ENCODE measurements at places on chromosomes 5 and 9.

- DNase-seq = no peak
These were observed 732.0 kb upstream of the CTNND2 start for GRCh38 chr5:12636209-12636608.

- DNase-seq = no peak
These were observed 116.6 kb downstream of the AOPEP start for GRCh38 chr9:94843134-94843533.

DNA sequence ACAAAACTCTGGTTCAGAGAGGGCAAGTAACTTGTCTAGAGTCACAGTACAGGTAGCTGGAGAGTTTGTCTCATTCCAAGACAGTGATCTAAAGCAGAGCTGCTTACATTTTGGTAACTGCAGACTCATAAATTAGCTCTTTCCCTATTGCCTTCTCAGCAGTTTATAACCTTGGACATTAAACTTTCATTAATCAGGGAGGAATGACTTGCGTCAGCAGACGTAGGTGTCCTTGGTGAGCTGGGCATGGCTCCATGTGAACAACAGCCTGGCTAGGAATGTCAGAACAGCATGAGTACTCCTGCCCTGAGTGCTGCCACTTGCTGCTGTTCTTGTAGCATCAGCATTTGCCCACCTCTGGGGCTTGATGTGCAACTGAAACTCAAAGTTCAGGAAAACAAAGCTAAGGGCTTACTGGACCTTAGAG is 2.2 kb upstream of the ALDOB start:
- no peak for DNase-seq

- DNase-seq = no peak
These were observed 4.5 kb downstream of the PTPN3 start for GRCh38 chr9:109493648-109494047.

DNA sequence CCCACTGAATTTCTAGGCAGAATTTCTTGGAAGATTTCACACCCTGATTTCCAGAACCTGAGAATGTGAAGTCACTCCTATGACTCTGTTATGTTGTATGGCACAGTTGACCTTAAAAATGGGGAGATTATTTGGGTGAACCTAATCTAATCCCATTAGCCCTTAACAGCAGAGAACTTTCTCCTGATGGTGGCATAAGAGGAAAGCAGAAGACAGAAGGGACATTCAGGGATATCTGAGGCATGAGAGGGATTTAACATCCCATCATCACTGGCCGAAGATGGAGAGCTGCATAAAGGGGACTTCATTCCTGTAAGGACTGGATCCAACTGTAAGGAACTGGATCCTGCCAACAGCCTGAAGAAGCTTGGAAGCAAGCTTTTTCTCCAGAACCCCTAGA is 119.2 kb downstream of the ZNF622 start:
- DNase-seq = no peak

GRCh38 chr5:149979896-149980295 is 19.3 kb downstream of the SLC26A2 start:
- DNase-seq = no peak

DNA sequence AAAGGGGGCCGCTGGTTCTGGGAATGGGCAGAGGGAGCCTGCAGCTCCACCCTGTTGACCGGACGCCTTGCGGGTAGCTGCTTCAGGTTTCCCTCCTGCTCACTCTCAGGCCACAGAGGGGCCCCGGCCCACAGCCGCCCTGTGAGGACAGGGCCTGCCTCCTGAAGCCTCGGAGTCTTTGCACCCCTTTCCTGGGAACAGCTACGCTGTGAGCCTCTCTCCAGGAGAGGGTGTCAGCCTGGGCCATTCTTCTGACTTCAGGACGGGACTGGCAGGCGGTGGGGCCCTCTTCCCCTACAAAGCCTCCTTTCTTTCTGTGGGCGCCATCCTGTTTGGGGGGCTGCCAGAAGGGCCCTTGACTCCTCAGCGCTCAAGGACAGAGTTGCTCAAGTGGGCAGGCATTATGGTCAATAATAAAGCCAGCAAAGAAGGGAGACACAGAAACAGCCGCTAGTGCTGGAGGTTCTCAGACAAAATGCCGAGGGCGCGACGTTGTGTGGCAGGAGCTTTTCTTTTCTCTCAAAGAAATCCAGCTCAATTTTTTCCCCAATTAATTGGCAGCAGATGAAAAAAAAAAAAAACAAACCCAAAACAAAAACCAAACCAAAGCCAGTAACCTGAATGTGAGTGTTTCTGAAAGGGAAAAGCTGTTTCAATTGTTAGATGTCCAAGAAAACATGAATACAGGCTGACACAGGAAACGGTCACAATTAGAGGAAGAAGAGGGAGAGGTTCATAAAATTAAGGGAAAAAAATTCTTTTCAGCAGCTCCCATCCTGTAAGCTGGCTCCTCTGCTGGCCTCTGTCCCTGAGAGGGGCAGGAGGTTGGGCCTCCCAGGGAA is 12.8 kb upstream of the SLC25A51 start:
- no peak for DNase-seq

DNA sequence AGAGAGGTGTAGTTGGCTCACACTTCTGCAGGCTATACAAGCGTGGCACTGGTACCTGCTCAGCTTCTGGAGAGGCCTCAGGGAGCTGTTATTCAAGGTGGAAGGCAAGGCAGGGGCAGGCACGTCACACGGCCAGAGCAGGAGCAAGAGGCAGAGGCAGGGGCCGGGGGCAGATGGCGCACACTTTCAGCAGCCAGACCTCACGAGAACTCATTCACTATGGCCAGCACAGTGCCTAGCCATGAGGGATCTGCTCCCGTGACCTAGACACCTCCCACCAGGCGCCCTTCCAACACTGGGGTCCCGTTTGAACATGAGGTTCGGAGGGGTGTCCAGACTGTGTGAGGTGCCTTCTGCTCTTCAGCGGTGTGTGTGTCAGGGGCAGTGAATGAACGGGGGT is 71.0 kb upstream of the FCN1 start:
- no peak for DNase-seq

- DNase-seq = no peak
These were observed 302.7 kb upstream of the RFX3 start for GRCh38 chr9:3828495-3828894.

GRCh38 chr5:87127426-87127825 is 140.3 kb upstream of the RASA1 start:
- DNase-seq = no peak

DNA sequence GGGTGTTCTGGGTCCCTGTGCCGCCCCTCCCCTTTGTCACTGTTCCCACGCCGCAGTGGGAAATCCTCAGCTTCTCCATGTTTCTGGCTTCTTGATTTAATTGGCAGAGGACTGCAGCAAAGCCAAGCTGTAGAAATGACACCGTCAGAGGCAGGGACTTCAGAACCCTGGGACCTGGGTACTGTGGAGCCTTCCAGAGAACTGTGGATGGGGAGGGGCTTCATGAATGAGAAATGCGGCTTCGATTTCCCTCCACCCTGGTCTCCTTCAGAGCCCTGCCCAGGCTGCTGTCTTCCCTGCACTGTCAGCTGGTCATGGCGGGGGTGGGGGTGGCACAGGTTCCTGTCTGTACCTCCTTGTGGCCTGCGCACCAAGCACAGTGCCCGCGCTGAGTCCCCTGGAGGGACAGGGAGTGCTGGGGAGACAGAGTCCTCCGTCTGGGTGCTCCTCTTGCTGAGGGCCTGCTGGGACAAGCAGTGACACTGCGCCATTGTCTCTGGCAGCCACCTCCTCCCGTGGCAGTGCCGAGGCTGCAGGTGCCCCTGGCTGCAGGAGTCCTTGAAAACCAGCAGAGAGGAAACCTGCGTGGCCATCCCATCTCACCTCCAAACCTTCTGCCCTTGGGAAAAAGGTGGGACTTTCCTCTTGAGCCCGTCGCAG is 47.2 kb downstream of the COL5A1 start:
- DNase-seq = no peak

DNA sequence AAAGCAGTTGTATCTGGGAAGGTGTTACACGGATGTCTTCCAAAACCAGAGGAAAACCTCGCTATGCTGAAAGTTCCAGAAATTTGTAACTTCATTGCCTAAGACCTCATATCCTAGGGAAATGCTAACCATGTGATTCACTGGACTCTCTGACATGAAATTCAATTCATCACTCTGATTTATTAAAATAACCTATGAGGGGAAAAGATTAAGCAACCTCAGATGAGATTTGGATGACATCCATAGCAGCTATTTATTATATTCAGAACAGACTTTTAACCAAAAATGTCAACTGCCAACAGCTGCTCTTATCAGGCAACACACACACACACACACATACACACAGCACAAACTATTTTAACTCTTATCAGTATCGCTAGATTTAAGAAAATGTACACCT is 1006.4 kb upstream of the CTNND2 start:
- DNase-seq = no peak

DNA sequence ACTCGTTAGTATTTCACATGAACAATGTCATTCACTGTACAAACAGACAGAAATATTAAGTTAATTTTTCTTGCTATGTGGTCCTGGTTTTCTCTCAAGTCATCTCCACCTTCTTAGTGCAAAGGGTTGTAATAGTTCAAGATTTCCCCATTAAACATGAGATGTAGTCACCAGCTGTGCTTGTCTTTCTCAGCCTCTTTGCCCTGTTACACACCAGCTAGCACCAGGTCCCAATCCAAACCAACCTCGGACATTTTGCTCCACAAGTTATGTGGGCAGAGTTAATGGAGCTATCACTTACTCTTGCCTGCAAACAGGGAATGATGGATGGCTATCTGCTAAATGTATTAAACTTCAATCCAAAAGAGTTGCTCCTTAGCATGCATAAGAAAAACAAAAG is 328.1 kb downstream of the TLE1 start:
- DNase-seq = no peak

DNA sequence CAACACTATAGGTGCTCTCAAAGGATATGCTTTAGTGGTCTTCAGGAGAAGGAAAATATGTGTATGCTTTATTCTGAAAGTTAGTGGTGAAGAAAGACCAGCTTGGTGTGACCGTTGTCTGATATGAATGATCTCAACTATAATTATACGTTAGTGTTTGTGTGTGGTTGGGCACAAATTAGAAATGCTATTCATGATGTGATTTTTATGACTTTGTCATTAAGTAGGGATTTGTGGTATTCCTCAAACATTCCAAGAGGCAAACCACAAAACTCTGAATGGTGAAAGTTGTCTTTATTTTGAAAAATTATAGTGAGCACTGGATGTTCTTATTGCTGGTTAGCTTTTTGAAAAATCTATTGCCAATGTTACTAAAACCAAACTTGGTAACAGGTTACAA is 6.2 kb upstream of the F2R start:
- DNase-seq = peak; percentile 27

DNA sequence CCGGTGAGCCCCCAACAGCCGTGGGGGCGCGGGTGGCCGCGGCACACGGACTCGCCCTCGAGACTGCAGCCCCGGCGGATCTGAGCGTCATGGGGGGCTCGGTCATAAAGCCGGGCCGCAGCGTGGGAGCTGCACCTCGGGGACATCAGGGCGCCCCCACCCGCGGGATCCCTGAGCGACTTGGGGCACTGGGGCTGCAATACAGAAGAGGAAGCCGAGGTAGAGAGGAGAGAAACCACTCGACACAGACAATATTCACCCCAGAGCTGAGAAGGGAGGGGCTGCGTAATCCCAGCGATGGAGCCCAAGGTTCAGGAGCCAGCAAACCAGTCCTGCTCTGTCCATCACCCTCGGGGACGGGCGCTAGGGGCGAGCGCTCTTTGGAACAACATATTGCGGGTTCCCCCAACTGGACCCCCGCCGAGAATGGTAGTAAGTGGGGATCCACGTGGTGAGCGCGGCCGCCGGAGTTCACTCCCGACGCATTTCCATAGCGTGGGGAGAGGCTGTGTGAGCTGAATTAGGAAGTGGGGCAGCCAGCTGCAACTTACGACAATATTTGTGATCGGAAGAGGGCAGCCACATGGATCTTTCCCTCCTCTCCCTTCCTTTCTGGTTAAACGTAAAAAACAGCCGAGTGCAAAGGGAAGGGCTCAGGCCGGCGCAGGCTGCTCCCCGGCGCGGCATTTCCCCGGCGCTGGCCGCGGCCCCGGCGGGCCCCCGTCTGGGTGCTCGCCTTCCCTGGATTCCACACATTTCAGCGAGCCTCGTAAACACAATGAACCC is 9.9 kb downstream of the PTCH1 start:
- peak; percentile 69 for DNase-seq

- DNase-seq = no peak
These were observed 48.6 kb downstream of the COL15A1 start for GRCh38 chr9:98992107-98992884.

DNA sequence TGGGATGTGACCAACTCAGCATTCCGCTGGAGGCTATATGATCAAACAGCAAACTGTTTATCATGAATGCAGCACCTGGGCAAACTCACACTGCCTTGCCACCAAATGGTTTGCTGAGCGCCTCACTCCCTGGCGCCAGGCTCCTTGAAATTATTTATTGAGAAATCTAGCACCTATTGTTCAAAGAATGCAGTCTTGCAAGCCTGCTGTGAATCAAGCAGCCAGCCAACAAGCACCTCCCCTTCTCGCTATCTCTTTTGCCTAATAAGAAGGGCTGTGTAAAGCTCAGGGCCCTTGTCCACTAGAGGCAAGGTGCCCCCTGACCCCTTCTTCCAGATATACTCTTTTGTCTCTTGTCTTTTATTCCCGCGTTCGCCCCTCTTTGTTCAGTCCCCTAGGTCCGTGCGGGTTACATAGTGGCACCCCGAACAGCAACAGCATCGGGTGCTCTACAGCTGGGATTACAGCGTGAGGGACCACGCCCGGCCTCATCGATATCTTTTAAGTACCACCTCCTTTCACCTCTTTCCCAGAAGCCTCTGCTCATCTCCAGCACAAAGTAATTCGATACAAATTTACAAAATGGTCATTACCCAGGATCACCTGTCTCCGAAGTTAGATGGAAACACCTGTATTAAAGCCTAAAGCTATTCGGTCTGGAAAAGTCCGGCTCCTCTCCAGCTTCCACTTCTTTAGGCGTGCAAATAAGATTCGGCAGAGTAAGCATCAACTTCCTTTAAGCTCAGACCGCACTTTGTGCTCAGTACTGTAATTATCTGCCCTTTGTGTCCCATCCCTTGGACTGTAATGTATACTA is 896 bp downstream of the RIGI start:
- DNase-seq = peak; percentile 33

GRCh38 chr9:2704504-2704903 is 12.8 kb upstream of the KCNV2 start:
- no peak for DNase-seq
